ENCODE measurements at places on chromosomes 1 and 21.
A peak's percentile ranks its signal among the peaks of the same experiment; 100 is the strongest.

DNA sequence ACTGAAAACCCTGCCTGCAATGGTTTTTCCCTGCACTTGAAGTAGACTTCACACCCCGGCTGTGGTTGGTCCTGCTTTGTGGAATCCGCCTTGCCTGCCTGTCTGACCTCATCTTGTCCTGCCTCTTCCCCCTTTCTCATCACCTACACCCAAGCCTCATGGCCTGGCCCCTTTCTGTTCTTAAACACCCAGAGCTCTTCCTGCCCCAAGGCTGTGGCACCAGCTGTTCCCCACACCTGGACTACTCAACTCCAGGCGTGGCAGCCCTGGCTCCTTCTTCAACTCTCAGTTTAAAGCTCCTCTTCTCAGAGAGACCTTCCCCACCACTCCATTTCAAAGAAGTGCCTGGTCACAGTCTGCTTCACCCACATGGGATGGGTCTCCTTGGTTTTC is 27.0 kb downstream of the KIAA1614 start:
- no peak overlapping the region for H3K4me3 ChIP-seq
- DNase-seq, result no peak
- no peak overlapping the region for H3K27ac ChIP-seq
- H3K27me3 ChIP-seq, result no peaks in the 10 kb centered on the region
- H3K36me3 ChIP-seq, result no peaks in the 10 kb centered on the region

- peak overlapping the region; percentile 84 for H3K27ac ChIP-seq
- no peak overlapping the region for H3K4me3 ChIP-seq
- H3K36me3 ChIP-seq, result no peaks in the 10 kb centered on the region
- H3K4me1 ChIP-seq, result no peaks in the 10 kb centered on the region
Measured at GRCh38 chr1:193355626-193356025, 169.2 kb upstream of the B3GALT2 start.

GRCh38 chr1:237005674-237006073 is 1.4 kb upstream of the MT1HL1 start:
- no peaks in the 10 kb centered on the region for H3K36me3 ChIP-seq
- no peak for DNase-seq
- no peaks in the 10 kb centered on the region for H3K27me3 ChIP-seq

DNA sequence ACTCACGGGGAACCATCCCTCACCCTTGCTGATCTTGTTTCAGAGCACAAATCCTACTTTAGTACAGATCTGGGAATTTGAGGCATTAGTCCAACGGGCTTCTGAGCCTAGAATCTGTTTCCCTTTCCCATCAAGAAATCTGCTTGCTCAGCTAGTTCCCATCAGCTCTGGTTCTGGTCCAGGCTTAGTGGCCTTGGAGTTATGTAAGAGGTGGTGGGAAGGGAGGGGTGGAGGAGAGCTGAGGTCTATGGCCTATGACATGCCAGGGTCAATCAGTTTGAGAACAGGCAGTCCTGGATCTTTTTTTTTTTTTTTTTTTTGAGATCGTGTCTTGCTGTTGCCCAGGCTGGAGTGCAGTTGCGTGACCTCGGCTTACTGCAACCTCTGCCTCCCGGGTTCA is 4.1 kb downstream of the GSTM1 start:
- H3K27ac ChIP-seq, result no peak overlapping the region
- no peaks in the 10 kb centered on the region for H3K27me3 ChIP-seq
- H3K4me3 ChIP-seq, result no peak overlapping the region
- no peak for DNase-seq

DNA sequence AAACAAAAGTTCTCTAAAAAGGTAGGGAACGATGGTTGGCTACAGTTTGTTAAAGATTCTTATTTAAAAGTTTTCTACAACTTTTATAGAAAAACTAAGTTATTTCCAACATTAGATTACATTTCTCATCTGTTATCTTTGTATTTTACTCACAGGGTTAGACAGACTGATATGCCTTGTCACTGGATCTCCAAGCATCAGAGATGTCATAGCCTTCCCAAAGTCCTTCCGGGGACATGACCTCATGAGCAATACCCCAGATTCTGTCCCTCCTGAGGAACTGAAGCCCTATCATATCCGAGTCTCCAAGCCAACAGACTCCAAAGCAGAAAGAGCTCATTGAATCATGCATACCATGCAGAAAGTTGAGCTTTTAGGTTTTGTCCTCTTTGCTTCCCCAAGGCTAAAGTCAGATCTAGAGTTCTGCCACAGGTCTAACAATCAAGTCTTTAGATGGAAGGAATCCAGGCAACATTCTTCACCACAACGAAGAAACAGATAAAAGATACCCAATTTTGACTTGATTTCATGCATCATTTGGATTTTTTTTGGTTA is 10.3 kb downstream of the GAS5 start:
- H3K4me1 ChIP-seq, result peaks cover 5% of the 10 kb centered on the region
- no peak for DNase-seq
- no peaks in the 10 kb centered on the region for H3K36me3 ChIP-seq
- no peaks in the 10 kb centered on the region for H3K27me3 ChIP-seq
- no peak overlapping the region for H3K4me3 ChIP-seq
- peak overlapping the region; percentile 0 for H3K27ac ChIP-seq

- no peak for DNase-seq
- no peaks in the 10 kb centered on the region for H3K36me3 ChIP-seq
- peak overlapping the region; percentile 71 for H3K27ac ChIP-seq
- H3K4me3 ChIP-seq, result no peak overlapping the region
Measured at GRCh38 chr1:89990976-89991831, 3.7 kb upstream of the ZNF326 start.

DNA sequence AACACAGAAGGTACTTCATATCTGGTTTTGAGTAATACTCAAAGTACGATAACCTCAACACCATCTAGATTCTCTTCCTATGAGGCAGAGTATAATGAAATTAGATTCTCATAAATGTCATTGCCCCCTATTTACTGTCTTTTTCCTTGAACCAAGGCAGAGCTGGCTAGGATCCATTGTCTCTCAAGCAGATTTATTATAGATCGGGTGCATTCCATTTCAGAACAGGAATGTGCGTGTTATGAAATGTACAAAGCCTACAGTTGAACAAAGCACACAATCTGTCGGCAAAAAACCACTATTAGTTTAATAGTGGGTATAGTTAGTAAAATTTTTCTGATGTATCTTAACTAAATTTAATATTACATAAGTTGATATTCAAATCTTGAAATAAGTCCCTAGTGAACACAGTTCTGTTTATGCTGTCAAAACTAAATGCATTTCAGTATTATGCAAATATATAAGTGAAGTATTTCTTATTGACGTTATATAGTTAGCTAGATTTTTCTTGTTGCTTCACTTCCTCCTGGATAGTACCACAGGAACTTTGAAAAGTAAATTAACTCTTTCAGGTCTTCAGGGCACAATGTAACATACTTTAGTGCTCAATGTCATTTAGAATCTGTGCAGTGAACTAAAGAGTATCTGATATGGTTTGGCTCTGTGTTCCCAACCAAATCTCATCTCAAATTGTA is 92.1 kb downstream of the DDAH1 start:
- no peak for DNase-seq
- H3K4me3 ChIP-seq, result no peak overlapping the region
- H3K4me1 ChIP-seq, result peaks cover 7% of the 10 kb centered on the region
- no peak overlapping the region for H3K27ac ChIP-seq
- no peaks in the 10 kb centered on the region for H3K36me3 ChIP-seq
- H3K27me3 ChIP-seq, result no peaks in the 10 kb centered on the region

DNA sequence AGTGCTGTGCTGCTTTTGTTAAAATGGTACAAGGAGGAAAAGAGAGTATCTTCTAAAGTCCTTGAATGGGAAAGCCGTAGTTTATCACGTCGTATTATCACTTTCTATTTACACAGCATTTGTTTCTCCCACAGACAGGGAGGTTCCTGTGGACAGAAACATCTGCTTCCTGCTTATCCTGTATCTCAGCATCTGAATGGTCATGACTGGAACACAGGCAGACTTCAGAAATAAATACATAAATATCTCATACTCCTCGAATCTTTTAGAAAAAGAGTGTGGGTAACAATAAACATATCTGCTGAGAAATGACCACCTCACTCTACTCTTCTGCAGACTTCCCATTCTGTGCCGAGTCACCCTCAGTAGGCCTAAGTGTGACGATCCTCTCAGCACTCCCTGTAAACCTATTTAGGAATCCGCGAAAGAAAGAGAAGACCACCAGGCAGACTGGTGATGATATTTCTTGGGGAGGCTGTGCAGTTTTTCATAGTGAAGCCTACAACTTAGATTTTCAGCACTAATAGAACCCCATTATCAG is 393.5 kb downstream of the SMYD3 start:
- H3K27me3 ChIP-seq, result no peaks in the 10 kb centered on the region
- peaks cover 6% of the 10 kb centered on the region for H3K4me1 ChIP-seq
- H3K36me3 ChIP-seq, result no peaks in the 10 kb centered on the region
- H3K27ac ChIP-seq, result no peak overlapping the region
- no peak for DNase-seq

DNA sequence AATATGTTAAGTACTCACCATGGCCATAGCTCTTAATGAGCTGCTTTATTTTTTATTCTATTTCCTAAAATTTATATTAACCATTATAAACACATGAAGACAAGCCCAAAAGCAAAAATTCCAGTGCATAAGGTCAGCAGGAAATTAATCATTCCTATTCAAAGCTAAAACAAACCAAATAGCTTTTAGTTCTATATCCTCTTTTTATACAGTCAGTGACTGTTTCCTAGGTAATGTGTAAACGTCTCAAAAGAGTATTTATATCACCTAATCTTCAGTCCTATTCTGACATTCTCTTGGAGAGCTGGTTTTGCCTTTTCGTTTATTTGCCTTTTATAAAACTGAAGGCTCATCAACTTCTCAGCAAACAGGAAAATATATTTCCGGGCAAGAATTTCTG is 4.2 kb downstream of the GOLPH3L start:
- H3K27me3 ChIP-seq, result no peaks in the 10 kb centered on the region
- H3K36me3 ChIP-seq, result no peaks in the 10 kb centered on the region
- DNase-seq, result no peak

- H3K4me1 ChIP-seq, result peaks cover 9% of the 10 kb centered on the region
- H3K27ac ChIP-seq, result peak overlapping the region; percentile 56
- no peak overlapping the region for H3K4me3 ChIP-seq
- no peaks in the 10 kb centered on the region for H3K36me3 ChIP-seq
- no peaks in the 10 kb centered on the region for H3K27me3 ChIP-seq
Measured at GRCh38 chr1:203268901-203269653, 36.2 kb upstream of the BTG2 start.

GRCh38 chr1:67352211-67352610 is 44.5 kb downstream of the IL12RB2 start:
- no peaks in the 10 kb centered on the region for H3K4me1 ChIP-seq
- no peak for DNase-seq
- H3K36me3 ChIP-seq, result no peaks in the 10 kb centered on the region
- H3K27me3 ChIP-seq, result no peaks in the 10 kb centered on the region

DNA sequence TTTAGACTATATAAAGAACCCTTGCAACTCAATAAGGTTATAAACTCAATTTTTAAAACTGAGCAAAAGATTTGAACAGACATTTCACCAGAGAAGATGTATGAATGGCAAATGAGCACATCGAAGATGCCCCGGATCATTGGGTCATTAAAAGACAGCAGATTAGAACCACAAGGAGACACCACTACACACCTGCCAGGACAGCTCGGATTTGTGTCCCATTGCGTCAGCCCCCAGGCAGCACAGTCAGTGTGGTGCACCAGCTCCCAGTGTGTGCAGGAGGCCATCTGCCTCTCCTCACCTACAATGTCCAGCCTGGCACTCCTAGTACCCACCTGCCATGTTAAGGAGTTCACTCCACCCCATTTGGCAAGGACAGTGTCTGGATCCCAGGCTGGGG is 61.1 kb upstream of the LRP8 start:
- no peak overlapping the region for H3K27ac ChIP-seq
- H3K36me3 ChIP-seq, result no peaks in the 10 kb centered on the region
- no peak overlapping the region for H3K4me3 ChIP-seq
- DNase-seq, result no peak

GRCh38 chr1:109438798-109439297 is 12.6 kb upstream of the PSMA5 start:
- DNase-seq, result peak; percentile 34
- no peaks in the 10 kb centered on the region for H3K4me1 ChIP-seq

- no peak overlapping the region for H3K4me3 ChIP-seq
- no peaks in the 10 kb centered on the region for H3K27me3 ChIP-seq
- H3K27ac ChIP-seq, result no peak overlapping the region
- H3K4me1 ChIP-seq, result peaks cover 6% of the 10 kb centered on the region
- DNase-seq, result no peak
Measured at GRCh38 chr1:207847116-207847515, 63.8 kb downstream of the CD34 start.

DNA sequence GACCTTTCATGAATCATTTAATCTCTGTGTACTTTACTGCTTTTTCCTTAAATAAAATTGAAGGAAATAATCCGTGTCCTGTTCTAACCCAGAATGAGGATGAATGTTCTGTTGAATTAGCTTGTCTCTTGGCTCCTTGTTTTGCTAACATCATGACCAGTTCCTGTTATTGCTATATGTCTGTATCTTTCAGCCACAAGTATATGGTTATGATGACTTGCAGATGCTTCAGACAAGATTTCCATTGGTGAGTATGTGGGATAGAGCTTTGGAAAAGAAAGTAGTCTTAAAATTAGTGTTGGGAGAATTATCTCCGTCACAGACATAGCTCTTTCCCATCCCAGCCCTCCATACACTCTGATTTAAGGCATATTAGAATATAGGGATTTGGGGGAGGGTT is 13.6 kb upstream of the HAX1 start:
- H3K36me3 ChIP-seq, result peaks cover 14% of the 10 kb centered on the region
- H3K27me3 ChIP-seq, result no peaks in the 10 kb centered on the region
- H3K27ac ChIP-seq, result no peak overlapping the region
- H3K4me1 ChIP-seq, result no peaks in the 10 kb centered on the region

- peaks cover 34% of the 10 kb centered on the region for H3K4me1 ChIP-seq
- H3K4me3 ChIP-seq, result no peak overlapping the region
- H3K27me3 ChIP-seq, result no peaks in the 10 kb centered on the region
- no peak for DNase-seq
- H3K36me3 ChIP-seq, result no peaks in the 10 kb centered on the region
- H3K27ac ChIP-seq, result peak overlapping the region; percentile 60
Measured at GRCh38 chr1:64948216-64948615, 18.1 kb downstream of the JAK1 start.

- no peak for DNase-seq
- no peak overlapping the region for H3K4me3 ChIP-seq
- no peaks in the 10 kb centered on the region for H3K27me3 ChIP-seq
- no peak overlapping the region for H3K27ac ChIP-seq
Measured at GRCh38 chr1:204465546-204466415, 28.8 kb downstream of the PIK3C2B start.
